Ascending aorta (tissue), 2 donors: ENCODE measurements at places on chromosomes 6 and 20. TPM values are rescaled to one million over a fixed set of nuclear protein-coding genes. Genes with fewer than 3 reads are reported as not detected.

Gene BPIFB2
- not detected for total RNA-seq

Gene ERVFRD-1
- total RNA-seq = not detected

DNA sequence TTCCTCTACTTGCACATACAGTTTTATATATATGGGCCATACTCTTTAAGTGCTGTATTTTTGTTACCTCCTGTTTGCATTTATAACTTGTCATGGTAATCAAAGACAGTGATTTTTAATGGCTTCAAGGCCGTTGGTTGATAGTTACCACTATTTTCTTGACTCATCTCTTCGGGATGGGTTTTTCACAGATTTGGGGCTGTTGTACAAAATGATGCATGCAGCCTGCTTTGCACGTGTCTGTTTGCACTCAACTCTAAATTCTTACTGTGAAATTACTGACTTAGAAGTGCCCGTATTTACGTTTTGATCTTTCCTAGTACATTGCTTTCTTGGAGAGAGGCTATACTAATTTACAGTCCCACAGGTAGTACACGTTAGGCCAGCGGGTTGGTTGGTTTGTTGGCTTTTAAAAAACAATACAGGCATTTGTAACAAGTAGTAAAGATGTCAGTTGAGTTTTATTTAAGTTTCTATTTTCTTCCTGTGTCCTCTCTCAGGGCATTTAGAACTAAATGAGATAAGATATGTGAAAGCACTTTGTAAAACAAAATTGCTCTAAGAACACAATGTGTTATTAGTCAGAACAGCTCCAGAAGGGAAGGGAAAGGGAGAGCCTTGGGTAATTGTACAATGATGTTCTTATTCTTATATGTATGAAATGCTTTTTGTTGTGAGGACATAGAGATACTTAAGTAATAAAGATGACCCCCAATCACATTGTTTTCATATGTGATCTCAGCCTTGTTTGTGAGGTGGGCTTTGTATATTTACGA, 11.7 kb downstream of the JARID2 start:
- no peaks in the 10 kb centered on the region for H3K36me3 ChIP-seq
- H3K27me3 ChIP-seq = no peaks in the 10 kb centered on the region
- no peak for DNase-seq
- H3K4me1 ChIP-seq = peaks cover 13% of the 10 kb centered on the region

- no peaks in the 10 kb centered on the region for H3K27me3 ChIP-seq
- H3K36me3 ChIP-seq = no peaks in the 10 kb centered on the region
- no peak for DNase-seq
These were observed 681.2 kb downstream of the HDGFL1 start for GRCh38 chr6:23250556-23250955.

- H3K4me3 ChIP-seq = no peak overlapping the region
- no peaks in the 10 kb centered on the region for H3K27me3 ChIP-seq
- H3K4me1 ChIP-seq = no peaks in the 10 kb centered on the region
- H3K27ac ChIP-seq = no peak overlapping the region
These were observed 211.4 kb downstream of the ESR1 start for GRCh38 chr6:152018876-152019275.

DNA sequence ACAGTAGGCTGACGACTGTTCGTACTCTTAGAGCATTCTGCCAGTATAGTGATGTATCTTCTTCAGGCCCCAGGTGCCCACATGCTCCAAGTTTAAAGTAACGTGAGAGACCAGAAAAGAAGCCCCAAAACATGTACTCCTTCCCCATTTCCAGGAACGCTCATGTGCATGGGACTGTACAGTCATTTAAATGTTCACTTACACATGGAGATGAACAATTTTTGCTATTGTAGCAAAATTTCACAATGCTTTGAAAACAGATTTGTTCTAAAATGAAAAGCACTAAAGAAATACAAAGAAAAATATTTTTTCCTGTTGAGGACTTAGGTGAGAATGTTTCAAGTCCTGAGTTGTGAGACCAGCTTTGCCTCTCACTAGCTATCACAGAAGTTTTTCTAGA, 269.3 kb upstream of the PRDM1 start:
- no peaks in the 10 kb centered on the region for H3K27me3 ChIP-seq
- no peaks in the 10 kb centered on the region for H3K4me1 ChIP-seq
- H3K4me3 ChIP-seq = no peak overlapping the region
- no peaks in the 10 kb centered on the region for H3K36me3 ChIP-seq

Gene SCAF8
- total RNA-seq = 22.6 TPM

GRCh38 chr6:147207837-147208754, 3.9 kb downstream of the STXBP5 start:
- no peaks in the 10 kb centered on the region for H3K36me3 ChIP-seq

Gene TMEM14A
- 11.9 TPM for total RNA-seq

DNA sequence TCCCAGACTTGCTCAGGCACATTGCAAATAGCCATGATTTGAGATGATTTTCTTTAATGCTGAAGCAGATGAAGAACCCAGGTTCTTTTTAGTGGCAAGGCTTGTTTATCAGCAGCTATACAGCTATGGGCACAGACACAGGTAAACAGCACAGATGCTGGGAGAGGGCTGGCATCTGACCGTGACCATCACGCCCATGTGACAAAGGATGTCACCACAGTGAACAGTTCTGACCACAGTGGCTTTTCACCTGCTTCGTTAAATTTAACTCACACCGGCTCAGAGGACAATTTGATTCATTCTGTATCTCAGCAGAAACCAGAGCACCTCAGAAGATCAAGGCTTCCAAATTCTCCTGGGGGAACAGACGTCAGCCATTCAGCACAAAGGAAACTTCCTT, 142.6 kb downstream of the CDH26 start:
- H3K4me1 ChIP-seq = no peaks in the 10 kb centered on the region
- H3K27ac ChIP-seq = no peak overlapping the region
- H3K36me3 ChIP-seq = no peaks in the 10 kb centered on the region
- no peak overlapping the region for H3K4me3 ChIP-seq
- no peaks in the 10 kb centered on the region for H3K27me3 ChIP-seq
- DNase-seq = no peak

Gene ANKRD66
- not detected for total RNA-seq

- H3K36me3 ChIP-seq = no peaks in the 10 kb centered on the region
- no peaks in the 10 kb centered on the region for H3K27me3 ChIP-seq
- no peak for DNase-seq
These were observed 48.4 kb upstream of the CDYL start for GRCh38 chr6:4727671-4728435.

GRCh38 chr6:70303034-70303525, at the start of gene COL9A1:
TSS of gene COL9A1 (minus strand) at chr6:70303084. CDS start at chr6:70302924, 160 bp downstream.
- no peak for DNase-seq
- no peaks in the 10 kb centered on the region for H3K27me3 ChIP-seq
- no peaks in the 10 kb centered on the region for H3K36me3 ChIP-seq
- no peak within 1 kb of the TSS for H3K4me3 ChIP-seq

DNA sequence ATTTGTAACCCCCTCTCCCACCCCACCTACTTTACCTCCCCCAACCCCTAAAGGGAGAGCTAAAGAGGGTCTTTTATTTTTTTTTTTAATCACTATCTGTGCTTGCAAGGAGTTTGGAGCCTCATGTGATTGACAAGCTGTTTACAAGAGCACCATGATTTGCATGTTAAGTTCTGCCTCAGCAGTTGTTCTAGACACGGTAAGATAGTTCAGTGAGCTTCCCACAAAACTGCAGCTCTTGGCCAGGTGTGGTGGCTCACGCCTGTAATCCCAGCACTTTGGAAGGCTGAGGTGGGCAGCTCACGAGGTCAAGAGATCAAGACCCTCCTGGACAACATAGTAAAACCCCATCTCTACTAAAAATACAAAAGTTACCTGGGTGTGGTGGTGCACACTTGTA, 5.0 kb upstream of the PXDC1 start:
- H3K27ac ChIP-seq = peak overlapping the region; percentile 84
- H3K36me3 ChIP-seq = no peaks in the 10 kb centered on the region
- peaks cover 16% of the 10 kb centered on the region for H3K4me1 ChIP-seq
- no peaks in the 10 kb centered on the region for H3K27me3 ChIP-seq
- peak; percentile 28 for DNase-seq

DNA sequence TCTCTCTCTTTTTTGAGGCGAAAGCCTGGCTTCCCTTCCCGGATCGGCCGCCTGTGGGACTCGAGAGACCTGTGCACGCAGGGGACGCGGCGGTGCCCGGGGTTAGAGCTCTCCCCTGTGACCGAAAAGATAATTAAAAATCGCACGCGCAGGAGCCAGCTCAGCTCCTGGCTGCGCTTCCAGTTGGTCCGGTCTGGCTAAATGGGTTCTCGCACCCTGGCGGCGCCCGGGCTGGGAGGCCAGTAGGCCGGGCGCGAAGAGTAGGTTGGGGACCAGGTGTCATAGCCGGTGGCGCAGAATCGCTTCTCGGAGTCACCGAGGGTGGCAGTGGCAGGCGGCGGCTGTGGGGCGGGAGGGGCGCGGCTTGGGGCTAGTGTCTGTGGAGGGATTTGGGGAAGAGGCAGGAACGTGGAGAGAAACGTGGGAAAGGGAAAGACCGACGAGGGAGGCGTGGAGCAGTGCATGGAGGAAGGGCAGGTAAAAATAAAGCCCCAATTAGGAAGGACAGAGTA, 41.9 kb upstream of the SUPT3H start:
- peak overlapping the region; percentile 26 for H3K4me3 ChIP-seq
- H3K36me3 ChIP-seq = no peaks in the 10 kb centered on the region
- peaks cover 5% of the 10 kb centered on the region for H3K27me3 ChIP-seq
- no peak overlapping the region for H3K27ac ChIP-seq
- DNase-seq = peak; percentile 71
- H3K4me1 ChIP-seq = peaks cover 28% of the 10 kb centered on the region

GRCh38 chr6:5172041-5172653, 87.0 kb downstream of the PPP1R3G start:
- H3K36me3 ChIP-seq = no peaks in the 10 kb centered on the region
- no peaks in the 10 kb centered on the region for H3K4me1 ChIP-seq
- no peak overlapping the region for H3K27ac ChIP-seq

Gene TPBG
- 60.1 TPM for total RNA-seq

GRCh38 chr6:1778686-1779235, 169.0 kb downstream of the FOXC1 start:
- no peaks in the 10 kb centered on the region for H3K36me3 ChIP-seq
- H3K27ac ChIP-seq = peak overlapping the region; percentile 88
- no peak overlapping the region for H3K4me3 ChIP-seq
- DNase-seq = peak; percentile 78
- no peaks in the 10 kb centered on the region for H3K27me3 ChIP-seq

DNA sequence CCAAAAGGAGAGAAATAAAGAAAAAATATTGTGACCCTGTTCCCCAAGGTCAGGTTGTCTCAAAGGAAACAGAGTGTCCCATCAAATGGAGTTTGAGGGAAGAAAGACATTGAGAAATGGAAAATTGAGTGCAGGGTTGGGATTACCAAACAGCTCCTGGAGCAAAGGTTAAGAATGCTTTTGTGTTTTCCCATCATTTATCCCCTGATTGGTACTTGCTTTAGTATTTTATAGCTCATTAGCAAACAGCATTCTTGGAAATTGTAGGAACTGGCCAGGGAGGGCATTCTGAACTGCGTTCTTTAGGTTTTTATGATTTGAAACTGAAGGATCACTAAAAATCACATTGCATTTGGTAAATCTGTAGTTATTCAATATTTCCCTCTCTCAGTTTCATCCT, 59.0 kb upstream of the NELFCD start:
- no peak for DNase-seq
- no peaks in the 10 kb centered on the region for H3K27me3 ChIP-seq
- H3K27ac ChIP-seq = no peak overlapping the region
- no peak overlapping the region for H3K4me3 ChIP-seq
- H3K4me1 ChIP-seq = no peaks in the 10 kb centered on the region

DNA sequence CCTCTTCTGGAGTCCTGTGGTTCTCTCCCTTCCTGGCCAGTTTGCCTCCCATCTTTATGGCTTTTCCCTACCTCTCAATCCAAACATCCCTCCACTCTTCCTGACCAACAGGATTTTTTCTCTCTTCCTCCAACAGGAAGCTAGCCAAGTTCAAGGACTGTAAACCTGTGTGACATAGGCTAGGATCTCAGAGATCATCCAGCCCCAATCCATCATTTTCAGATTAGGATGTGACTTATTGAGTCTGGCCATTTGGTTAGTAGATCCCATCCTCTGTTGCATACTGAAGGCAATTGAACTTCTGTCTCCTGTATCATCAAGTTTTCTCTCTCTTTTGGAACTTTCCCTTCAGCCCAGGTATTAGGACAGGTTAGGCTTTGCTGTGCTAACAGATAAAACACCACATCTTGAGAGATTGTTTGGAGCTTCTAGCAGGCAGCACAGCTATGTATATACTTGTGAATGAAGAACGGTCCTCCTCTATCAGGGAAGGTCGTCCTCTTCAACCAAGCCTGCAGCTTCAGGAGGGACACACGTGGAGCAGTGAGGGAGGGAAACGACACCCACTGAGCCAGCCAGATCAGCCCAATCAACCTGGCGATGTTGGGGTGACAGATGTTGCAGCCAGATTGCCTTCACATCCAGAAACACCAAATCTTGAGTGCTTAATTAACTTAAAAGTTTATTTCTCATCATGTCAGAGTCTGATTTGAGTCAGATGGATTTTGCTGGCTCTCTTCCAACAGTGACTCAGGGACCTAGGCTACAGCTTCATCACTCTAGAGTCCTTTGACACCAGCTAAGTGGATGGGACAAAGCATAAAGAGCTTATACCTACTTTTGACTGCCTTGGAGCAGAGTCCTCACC, 106.8 kb downstream of the GJA10 start:
- no peak overlapping the region for H3K4me3 ChIP-seq
- H3K27ac ChIP-seq = peak overlapping the region; percentile 59
- no peaks in the 10 kb centered on the region for H3K27me3 ChIP-seq
- H3K36me3 ChIP-seq = no peaks in the 10 kb centered on the region
- H3K4me1 ChIP-seq = peaks cover 3% of the 10 kb centered on the region

Gene MEI4
- not detected for total RNA-seq

- H3K36me3 ChIP-seq = peaks cover 86% of the 10 kb centered on the region
- no peak for DNase-seq
- H3K27me3 ChIP-seq = no peaks in the 10 kb centered on the region
These were observed 280.5 kb downstream of the SYNE1 start for GRCh38 chr6:152356662-152357061.

- peaks cover 8% of the 10 kb centered on the region for H3K36me3 ChIP-seq
- no peaks in the 10 kb centered on the region for H3K27me3 ChIP-seq
- no peaks in the 10 kb centered on the region for H3K4me1 ChIP-seq
- H3K4me3 ChIP-seq = no peak overlapping the region
These were observed 44.9 kb upstream of the SCML4 start for GRCh38 chr6:107868867-107869611.

DNA sequence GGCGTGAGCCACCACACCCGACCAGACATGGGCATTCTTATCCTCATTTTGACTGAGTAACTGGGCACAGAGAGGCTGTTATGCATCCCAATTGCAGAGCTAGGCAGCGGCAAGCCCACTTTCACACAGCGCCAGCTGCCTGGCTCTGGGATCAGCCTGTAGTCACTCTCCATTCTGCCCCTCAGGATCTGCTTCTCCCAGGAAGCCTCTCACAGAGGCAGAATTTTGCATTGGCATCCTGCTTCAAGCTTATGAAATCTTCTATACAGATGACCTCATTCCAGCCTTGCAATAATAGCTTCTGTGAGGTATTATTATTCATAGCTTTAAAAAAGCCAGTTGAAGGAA, 37.0 kb upstream of the IER3 start:
- peak overlapping the region; percentile 2 for H3K4me3 ChIP-seq
- H3K27ac ChIP-seq = peak overlapping the region; percentile 90
- no peaks in the 10 kb centered on the region for H3K27me3 ChIP-seq

- no peaks in the 10 kb centered on the region for H3K27me3 ChIP-seq
- H3K36me3 ChIP-seq = no peaks in the 10 kb centered on the region
- no peak for DNase-seq
These were observed 126.6 kb downstream of the VEGFA start for GRCh38 chr6:43896329-43897255.
